ENCODE measurements at places on chromosomes 4 and X. TPM values are rescaled to one million over a fixed set of nuclear protein-coding genes. Genes with fewer than 3 reads are reported as not detected.

The CASP3 gene
- 34.7 TPM for total RNA-seq

The FREM3 gene
- under 0.01 TPM for total RNA-seq

The MAP3K15 gene
- not detected for total RNA-seq

The HSD17B13 gene
- under 0.01 TPM for total RNA-seq

The UGT2A1 gene
- total RNA-seq, result not detected

All from regular cardiac myocyte (primary cell).